ENCODE measurements at places on chromosomes 5 and 9. TPM values are rescaled to one million over a fixed set of nuclear protein-coding genes. Genes with fewer than 3 reads are reported as not detected.

The C9orf153 gene
- total RNA-seq: 0.19 TPM

The C9orf43 gene
- 0.91 TPM for total RNA-seq

The NUTM2F gene
- not detected for total RNA-seq

The IER5L gene
- 2.1 TPM for total RNA-seq

The TTC16 gene
- total RNA-seq: 1.4 TPM

The FGF1 gene
- total RNA-seq: not detected

The CENPK gene
- 85.7 TPM for total RNA-seq

The PIP5K1B gene
- 3.1 TPM for total RNA-seq

The SH3RF2 gene
- total RNA-seq: not detected

The ABO gene
- not detected for total RNA-seq

The SV2C gene
- total RNA-seq: not detected

The ORM2 gene
- not detected for total RNA-seq

The ZBED3 gene
- total RNA-seq: 2.2 TPM

The TMC1 gene
- total RNA-seq: not detected

The CA9 gene
- 5.5 TPM for total RNA-seq

The FGF18 gene
- total RNA-seq: not detected

The MRPS2 gene
- 65.0 TPM for total RNA-seq

The ROR2 gene
- not detected for total RNA-seq

The ANKRD18A gene
- total RNA-seq: 2.1 TPM

The ZNF366 gene
- total RNA-seq: not detected

The CENPH gene
- 58.5 TPM for total RNA-seq

The CXCL14 gene
- not detected for total RNA-seq

The PCDHB6 gene
- total RNA-seq: not detected

The PCDHB16 gene
- not detected for total RNA-seq

The SPARC gene
- 0.15 TPM for total RNA-seq

The SAPCD2 gene
- total RNA-seq: 16.4 TPM

The RANBP17 gene
- total RNA-seq: not detected

The TLX3 gene
- total RNA-seq: not detected

The CDH12 gene
- not detected for total RNA-seq

The SLC4A9 gene
- not detected for total RNA-seq

The ZNF462 gene
- total RNA-seq: 0.06 TPM

The NTRK2 gene
- total RNA-seq: 0.17 TPM

The ADAMTSL1 gene
- not detected for total RNA-seq

The CRB2 gene
- total RNA-seq: not detected

The STKLD1 gene
- 0.21 TPM for total RNA-seq

The MYMK gene
- total RNA-seq: not detected

The CCDC192 gene
- not detected for total RNA-seq

The SOWAHA gene
- 0.06 TPM for total RNA-seq

The CCNB1 gene
- 146 TPM for total RNA-seq

The CDX1 gene
- total RNA-seq: not detected

All from activated CD8-positive, alpha-beta memory T cell treated with anti-CD3 and anti-CD28 coated beads for 36 hours (primary cell).